ENCODE measurements at places on chromosomes 12 and 14.
A peak's percentile ranks its signal among the peaks of the same experiment; 100 is the strongest.

- no peak for DNase-seq
Observed at GRCh38 chr12:94656556-94656955, 6.2 kb upstream of the TMCC3 start.

DNA sequence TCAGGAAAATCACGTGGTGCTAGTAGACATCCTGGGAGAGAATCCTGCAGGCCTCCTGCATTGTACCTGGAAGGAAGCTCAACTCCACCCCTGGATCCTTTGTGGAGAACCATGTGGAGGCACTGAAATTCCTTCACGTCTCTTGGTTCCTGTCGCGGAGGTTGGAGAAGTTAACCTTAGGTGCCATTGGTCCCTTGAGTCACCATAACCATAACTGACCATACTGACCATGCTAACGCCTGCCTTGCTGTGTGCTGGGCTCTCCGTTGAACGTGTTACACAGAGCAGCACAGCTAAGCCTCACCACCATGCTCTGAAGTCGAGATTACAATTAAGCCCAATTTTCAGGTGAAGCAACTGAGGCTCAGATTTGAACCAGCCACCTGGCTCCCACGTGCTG lies 18.6 kb downstream of the C14orf132 start:
- no peak for DNase-seq

- peak; percentile 22 for DNase-seq
Observed at GRCh38 chr12:110579535-110580253, 3.4 kb downstream of the PPTC7 start.

GRCh38 chr14:49923442-49923841 lies 30.6 kb downstream of the ARF6 start:
- DNase-seq, result no peak

GRCh38 chr12:19055589-19055988 lies 73.9 kb upstream of the PLEKHA5 start:
- DNase-seq, result no peak

- DNase-seq, result no peak
Observed at GRCh38 chr12:125797421-125798175, 732.4 kb downstream of the AACS start.

DNA sequence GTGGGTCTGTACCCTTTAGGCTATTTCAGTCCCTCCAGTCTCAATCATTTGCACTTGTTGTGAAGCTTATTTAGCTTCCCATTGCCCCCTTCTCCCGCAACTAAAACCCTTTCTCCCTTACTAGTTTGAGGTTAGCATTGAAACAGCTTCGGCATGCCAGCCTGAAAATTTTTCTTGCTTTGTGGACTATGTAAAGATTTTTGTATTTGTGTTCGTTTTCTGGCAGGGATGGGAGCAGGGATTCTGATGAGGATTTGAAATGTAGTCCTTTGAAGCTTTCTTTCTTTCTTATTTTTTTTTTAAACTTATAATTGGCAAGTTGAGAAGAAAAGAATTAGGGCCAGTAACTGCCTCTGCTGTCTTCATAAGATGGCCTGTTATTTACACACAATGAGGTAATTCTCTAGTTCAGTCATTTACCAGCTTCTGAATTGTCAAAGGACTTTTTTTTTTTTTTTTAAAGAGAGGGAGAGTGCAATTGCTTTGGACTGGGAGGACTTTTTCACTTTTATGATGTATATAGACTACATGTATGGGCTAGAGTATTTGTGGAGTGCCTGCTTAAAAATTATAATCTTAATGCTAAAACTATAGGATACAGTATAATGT lies 29.0 kb downstream of the PALS1 start:
- no peak for DNase-seq

DNA sequence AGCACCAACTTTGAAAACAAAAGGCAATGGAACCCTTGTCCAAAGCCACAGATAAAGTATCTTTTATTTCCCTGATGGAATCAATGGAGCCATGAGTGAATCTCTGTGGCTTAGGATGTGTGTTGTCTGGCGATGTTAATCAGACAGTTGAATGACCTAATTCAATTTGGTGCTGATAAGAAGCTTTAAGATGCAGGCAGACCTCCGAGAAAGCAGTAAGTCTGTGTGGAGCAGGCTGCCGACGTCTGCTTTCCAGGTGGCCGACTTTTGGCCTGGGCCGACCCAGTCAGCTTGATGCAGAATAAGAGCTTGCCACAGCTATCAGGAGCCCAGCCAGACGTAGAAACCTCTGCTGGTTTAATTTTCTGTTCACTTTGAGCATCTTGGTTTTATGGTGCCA lies 21.1 kb upstream of the TMEM132C start:
- DNase-seq, result no peak

GRCh38 chr12:1821805-1822204 lies 1.4 kb downstream of the LRTM2 start:
- DNase-seq, result no peak

DNA sequence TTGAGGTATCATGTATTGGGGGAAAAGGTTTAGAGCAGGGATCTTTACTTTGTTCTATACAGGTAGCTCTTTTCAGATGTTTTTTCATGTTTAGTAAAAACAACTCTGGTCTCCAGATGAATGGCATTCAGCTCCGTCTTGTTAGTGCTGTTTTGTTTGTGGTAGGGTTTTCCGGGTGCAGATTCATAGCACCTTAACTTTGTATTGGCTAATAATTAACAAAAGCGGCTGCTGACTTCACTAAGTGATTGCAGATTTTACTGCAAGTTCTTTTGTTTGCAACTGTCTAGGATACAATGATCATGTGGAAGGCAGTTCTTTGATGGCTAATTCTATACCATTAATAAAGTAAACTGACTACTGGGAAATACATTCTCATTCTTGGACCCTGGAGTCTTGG lies 32.2 kb upstream of the BHLHE41 start:
- no peak for DNase-seq

DNA sequence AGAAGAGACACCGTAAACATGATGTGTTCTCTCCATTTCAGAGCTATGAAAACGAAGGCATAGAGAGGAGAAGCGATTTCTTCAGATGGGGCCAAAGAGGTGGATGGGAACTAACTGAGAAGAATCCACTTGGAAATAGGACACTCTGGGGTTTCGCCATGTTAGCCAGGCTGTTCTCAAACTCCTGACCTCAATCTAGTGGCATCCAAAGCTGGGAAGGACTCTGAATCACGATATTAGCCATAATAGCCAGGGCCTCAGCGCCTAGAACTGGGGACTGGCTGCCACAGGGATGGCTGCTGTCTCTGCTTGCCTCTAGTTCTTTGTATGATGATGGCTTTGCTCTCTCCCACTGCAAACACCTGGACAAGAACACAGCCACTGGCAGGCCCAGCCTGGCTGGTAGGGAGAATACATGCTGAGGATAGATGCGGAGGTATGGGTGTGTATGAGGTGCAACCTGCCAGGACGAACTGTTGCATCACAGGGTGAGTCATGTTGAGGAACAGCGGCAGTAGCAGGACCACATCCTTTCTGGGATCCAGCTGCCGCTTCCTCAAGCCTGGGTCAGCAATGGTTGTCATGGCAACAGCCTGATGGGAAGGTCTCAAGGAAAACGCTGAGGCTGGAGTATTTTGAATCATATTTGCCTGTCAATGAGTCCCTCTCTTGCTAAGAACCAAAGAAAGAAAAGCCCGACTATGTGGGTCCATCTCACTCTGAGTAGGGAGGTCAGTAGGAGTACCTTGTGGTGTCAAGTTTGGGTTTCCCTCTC lies 31.1 kb downstream of the CCDC177 start:
- peak; percentile 50 for DNase-seq

DNA sequence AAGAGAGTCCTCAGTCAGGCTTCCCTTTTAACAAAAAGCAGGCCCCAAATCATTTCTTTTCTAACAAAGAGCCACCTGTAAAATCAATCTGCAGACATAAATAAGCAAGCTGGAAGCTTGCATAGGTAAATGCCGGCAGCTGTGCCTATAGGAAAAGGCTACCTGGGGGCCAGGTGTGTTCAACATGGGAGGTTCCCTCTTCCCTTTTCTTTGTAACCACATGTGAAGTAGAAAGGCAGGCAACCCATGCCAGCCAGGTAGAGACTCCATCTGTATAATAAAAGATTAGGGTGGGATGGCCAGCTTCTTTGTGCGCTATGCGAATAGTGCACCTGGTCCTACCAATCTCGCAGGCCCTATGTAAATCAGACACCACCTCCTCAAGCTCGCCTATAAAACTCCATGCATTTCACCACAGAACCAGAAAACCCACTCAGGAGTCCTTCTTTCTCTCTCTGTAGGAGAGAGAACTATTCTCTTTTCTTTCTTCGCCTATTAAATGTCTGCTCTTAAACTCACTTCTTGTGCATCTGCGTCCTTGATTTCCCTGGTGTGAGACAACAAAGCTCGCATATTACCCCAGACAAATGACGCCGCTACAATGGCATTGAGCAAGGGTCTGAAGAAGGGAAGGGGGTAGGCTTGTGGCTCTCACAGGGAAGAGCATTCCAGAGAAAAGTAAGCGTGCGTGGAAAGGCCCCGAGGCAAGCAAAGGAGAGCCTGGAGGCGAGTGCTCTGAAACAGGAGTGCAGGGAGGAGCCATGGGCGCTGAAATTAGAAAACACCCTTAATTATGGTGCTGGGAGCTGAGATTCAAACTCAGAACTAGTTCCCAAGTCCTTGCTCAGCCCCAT lies 67.2 kb downstream of the TTC9 start:
- no peak for DNase-seq

- no peak for DNase-seq
Observed at GRCh38 chr12:56243731-56244181, 13.9 kb downstream of the SLC39A5 start.

GRCh38 chr12:7293670-7294069 lies 10.2 kb upstream of the ACSM4 start:
- no peak for DNase-seq

- DNase-seq, result no peak
Observed at GRCh38 chr12:46446645-46447044, 74.1 kb upstream of the SLC38A2 start.

GRCh38 chr12:94721173-94721572 lies 70.8 kb upstream of the TMCC3 start:
- no peak for DNase-seq

- DNase-seq, result no peak
Observed at GRCh38 chr12:45779936-45780335, 50.4 kb downstream of the ARID2 start.

GRCh38 chr12:111034886-111035577 lies 114.7 kb upstream of the MYL2 start:
- DNase-seq, result no peak

DNA sequence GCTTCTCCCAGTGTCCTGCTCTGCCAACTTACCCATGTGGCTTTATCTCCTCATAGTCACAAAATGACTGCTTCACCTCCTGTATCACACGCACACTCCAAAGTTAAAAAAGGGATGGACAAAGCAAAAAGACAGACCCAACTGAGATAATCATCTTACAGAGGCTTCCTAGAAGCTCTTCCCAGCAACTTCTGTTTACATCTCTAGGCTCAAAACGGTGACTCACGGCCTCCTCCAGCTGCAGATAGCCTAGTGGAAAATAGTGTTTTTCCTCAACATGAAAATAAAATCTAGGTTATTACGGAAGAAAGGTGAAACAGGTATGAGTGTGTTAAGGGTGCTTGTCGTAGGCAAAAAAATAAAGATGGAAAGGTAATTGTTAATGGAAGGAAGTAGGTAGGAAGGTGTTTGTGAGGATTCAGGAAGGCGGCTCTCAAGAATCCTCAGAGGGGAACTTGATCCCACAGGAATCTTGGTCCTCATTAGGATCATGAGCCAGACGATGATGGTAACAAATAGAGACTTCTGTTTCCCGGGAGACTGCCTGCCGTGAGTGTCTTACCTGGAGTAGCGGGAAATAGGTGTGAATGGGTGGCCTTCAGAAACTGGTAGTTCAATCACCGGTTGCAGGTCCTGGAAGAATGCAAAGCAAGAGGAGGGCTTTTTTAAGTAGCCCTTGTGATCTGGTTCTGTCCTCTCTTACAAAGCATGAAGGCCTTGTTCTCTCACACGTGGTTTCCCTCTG lies 487.5 kb upstream of the TMEM132C start:
- no peak for DNase-seq

GRCh38 chr14:22565391-22565945 lies 23.6 kb downstream of the DAD1 start:
- no peak for DNase-seq

DNA sequence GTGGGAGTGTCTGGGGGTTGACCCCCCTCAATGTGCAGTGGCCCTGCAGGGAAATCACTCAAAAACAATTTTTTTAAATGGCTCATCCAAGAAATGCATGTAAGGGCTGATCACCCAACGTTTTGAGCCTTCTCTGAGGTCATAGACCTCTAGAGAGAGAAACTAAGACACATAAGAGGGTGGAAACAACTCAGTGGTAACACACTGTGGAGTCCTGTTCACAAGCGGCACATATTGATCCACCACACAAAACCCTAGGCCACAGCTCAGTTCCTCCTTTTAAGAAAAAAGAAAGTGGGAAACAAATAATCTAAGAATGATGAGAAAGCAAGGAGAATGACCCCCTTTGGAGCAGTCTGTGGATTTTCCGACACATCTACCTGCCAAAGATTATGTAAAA lies 83.0 kb upstream of the METAP2 start:
- no peak for DNase-seq

- DNase-seq, result no peak
Observed at GRCh38 chr14:51028851-51029754, 65.8 kb downstream of the TRIM9 start.

- DNase-seq, result no peak
Observed at GRCh38 chr12:92619730-92620684, 82.8 kb upstream of the PLEKHG7 start.

- no peak for DNase-seq
Observed at GRCh38 chr12:43011383-43011926, 421.9 kb upstream of the PRICKLE1 start.

DNA sequence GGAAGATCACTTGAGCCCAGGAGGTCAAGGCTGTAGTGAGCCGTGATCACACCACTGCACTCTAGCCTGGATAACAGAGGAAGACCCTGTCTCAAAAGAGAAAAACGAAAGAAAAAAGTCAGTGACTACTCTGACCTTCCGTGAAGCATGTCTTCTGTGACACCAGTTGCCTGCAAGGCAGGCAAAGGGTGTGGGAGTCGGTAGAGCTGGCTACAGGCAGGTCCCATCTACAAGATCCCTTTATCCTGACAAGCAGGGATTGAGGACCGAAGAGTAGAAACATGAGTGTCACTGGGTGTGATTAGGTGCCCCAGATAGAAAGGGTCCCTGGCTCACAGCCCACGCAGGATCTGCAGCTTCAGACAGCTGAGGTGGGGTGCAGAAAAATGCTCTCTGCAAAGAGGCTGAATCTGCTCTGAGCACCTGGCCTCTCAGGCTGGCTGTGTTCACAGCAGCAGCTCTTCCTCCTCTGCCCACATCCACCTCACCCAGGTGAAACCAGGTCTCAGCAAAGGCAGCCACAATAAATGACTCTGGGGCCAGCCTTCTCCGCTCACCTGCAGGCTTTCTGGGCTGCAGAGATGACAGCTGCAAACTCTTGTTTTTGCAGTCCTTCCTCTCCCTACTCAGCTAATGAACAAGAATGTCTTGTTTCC lies 28.6 kb upstream of the HSP90B1 start:
- DNase-seq, result peak; percentile 52

DNA sequence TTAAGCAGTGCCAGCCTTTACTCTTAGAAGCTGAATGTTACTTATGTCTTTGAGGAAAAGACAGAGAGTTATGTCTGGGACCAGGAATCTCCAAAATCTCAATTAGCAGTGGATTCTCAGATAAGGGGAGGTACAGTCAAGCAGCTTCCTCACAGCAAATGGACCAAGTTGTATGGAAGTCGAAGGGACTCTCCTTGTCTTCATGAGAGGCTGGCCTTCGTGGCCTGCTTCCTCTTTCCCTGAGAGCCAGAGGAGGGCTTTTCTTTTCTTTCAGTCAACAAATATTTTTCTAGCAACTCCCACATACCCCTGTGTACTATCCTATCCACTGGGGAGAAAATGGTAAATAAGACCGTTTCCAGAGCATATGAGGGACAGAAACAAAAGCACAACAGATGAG lies 6.6 kb upstream of the WNT5B start:
- no peak for DNase-seq

Data from activated CD4-positive, alpha-beta T cell treated with anti-CD3 and anti-CD28 coated beads, Interleukin-2, amount 10 ng/mL, durations not matched to agents 7 days and 5 days (primary cell).